Right ventricle myocardium inferior (tissue), 1 donor: ENCODE measurements at places on chromosomes 11 and 22. TPM values are rescaled to one million over a fixed set of nuclear protein-coding genes. Genes with fewer than 3 reads are reported as not detected.

- DNase-seq: peak; percentile 41
These were observed 1.4 kb upstream of the SIGIRR start for GRCh38 chr11:416051-416756.

- DNase-seq: no peak
These were observed 53.0 kb upstream of the PRR5 start for GRCh38 chr22:44648821-44649565.

- DNase-seq: no peak
These were observed 3.3 kb downstream of the SCGB1D2 start for GRCh38 chr11:62245271-62245753.

DNA sequence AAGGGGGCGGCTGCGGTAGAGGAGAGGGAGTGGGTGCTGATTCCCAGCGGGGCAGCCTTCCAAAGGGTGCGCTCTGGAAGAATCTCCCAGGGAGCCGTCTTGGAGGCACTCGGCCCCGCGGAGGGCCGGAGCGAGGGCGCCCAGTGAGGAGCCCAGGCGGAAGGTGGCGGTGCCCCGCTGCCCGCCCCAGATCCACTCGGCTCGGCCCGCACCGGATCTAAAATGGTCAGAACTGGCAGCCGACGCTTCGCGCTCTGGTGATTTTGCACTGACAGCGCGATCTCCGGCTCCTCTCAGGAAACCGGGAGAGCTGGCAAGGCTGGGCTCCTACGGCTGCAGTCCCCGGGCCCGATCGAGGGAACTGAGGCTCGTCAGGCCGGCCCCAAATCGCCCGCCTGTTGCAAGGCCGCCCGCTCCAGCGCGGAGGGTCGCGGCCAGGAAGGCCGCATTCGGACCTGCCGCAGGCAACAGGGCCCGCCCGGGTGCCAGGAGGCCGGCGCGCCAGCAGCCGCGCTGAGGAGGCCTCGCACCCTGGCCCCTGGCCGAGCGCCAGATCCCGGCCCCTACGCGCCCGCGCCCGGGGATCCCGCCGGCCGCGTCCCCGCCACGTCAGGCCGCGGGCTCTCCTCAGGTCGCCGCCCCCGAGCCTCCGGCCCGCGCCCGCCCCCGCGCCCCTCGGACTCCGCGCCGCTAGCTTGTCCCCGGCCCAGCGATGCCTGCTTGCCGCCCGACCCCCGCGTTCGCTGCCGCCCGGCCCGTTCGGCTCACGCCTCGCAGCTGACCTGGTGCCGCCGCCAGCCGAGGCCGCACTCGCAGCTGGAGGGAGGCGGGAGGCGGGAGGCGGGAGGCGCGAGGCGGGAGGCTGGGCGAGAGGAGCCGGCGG is at the start of gene KLHL22:
Gene KLHL22 (minus strand): TSS at position 818 of the 883 bp plus-strand sequence. CDS start 6,584 bp downstream, outside the sequence.
- DNase-seq: no peak

DNA sequence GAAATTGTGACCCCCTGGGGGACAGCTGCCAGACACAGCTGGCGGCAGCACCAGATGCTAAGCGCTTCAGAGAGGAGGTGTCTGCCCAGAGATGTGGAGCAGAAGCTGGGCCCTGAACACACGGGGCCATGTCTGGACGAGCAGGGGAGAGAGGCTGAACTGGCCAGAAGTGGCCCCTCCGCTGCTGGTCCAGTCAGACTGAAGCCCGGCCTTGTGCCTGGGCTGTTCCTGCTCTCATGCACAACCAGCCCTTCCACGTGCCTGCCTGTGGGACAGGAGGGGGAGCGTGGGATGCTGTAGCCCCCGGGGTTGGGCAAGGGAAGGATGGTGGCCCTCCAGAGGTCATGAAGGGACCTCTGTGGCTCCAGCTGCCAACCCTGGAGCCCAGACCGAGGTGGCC is 1.8 kb downstream of the ADM2 start:
- DNase-seq: no peak

- no peak for DNase-seq
These were observed 129.1 kb downstream of the DCDC1 start for GRCh38 chr11:31240340-31240904.

DNA sequence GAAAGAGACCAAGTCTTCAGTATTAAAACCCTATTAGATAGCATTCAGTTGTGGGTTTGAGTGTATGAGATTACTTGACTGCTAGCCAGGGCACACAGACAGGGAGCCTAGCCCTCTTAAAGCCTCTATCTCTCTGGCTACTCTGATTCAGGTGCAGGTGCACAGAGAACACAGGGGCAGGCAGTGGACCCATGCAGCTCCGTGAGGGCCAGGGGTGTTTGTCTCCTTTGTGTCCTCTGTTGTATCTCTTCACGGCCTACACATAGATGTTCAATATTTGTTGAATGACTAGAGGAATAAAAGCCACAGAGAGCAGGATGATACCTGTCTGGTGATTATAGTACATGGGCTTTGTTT is 21.5 kb upstream of the AIFM3 start:
- no peak for DNase-seq

- no peak for DNase-seq
These were observed 34.5 kb downstream of the SFI1 start for GRCh38 chr22:31530823-31531195.

- DNase-seq: no peak
These were observed 81.4 kb downstream of the RCN1 start for GRCh38 chr11:32172041-32172847.

DNA sequence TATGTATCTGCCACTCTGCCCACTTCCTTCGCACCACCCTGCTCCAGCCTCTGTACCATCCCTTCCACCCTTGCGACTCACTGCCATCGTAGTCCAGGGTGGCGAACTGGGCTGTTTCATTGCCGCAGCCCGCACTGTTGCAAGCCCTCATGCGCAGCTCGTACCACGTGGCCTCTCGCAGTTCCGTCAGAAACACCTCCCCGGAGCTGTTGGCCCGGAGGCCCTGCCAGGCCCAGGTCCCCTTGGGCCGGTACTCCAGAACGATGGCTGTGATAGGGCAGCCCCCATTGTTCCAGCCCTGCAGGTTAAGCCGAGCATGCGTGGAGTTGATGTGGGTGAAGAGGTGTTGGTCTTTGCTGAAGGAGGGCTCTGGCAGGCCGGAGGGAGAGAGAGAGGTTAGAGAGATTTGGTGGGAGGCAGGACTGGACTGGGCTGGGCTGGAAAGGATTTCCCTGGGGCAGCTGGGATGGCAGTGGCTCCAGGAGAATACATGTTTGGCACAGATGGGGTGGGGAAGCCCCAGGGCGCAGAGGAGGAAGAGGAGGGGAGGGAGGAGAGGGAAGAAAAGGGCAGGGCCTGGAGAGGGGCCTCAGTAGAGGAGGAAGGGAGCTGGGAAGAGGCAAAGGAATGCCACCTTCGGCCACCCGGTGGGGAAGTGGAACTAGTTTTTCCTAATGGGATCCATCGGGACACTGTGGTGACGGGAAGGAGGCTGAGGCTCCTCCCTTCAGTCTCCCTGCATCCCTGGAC is 109.6 kb downstream of the CEP164 start:
- peak; percentile 58 for DNase-seq

GRCh38 chr11:2711161-2711560 is 11.4 kb upstream of the KCNQ1OT1 start:
- no peak for DNase-seq

Gene AQP11
- 0.78 TPM for total RNA-seq

Gene OR10A2
- not detected for total RNA-seq

Gene ESAM
- 43.1 TPM for total RNA-seq

Gene C22orf31
- total RNA-seq: not detected
